ENCODE measurements at places on chromosomes 6 and 20. TPM values are rescaled to one million over a fixed set of nuclear protein-coding genes. Genes with fewer than 3 reads are reported as not detected.
A peak's percentile ranks its signal among the peaks of the same experiment; 100 is the strongest.

LCA5 gene
- 2.9 TPM for total RNA-seq

DUSP15 gene
- not detected for total RNA-seq

GMNN gene
- 6.1 TPM for total RNA-seq

COL9A3 gene
- not detected for total RNA-seq

VPS16 gene
- total RNA-seq, result 33.2 TPM

GRCh38 chr6:41696788-41697187 lies 38.6 kb downstream of the TFEB start:
- DNase-seq, result no peak

DNA sequence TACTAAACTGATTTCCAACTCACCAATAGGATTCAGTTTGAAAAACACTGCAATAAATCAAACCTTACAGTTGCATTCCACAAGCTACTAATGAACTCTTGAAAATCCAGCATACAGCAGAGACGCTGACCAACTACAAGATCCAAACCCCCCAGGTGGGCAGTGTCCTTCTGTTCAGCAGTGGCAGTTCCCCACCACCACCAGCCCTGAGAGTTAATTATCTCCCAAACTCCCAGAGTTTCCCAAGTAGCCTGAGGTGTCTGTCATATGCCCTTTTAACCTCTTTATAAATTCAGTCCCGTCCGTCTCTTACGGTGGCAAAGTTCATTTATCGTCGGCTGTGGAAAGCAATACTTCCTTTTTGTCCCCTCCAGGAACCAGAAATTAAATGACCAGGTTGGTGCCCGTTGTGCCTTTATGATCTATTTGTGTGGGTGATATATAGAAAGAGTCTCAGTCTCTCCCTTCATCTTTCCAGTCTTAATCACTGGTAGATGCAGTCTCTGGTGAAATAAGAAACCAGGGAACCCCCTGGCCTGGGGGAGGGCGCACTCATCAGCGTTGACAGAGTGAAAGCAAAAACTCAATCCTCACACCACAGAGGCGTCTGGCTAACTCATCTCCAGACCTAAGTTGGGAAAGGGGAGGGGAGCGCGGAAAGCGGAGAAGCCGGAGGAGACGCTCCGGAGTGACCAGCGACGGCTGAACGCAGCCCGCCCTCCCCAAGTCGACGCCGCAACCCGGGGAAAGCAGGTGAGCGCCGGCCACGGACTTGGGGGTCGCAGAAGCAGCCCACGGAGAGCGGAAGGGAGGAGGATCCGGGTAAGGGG lies 717 bp downstream of the MRPL14 start:
- peak; percentile 75 for DNase-seq

DNA sequence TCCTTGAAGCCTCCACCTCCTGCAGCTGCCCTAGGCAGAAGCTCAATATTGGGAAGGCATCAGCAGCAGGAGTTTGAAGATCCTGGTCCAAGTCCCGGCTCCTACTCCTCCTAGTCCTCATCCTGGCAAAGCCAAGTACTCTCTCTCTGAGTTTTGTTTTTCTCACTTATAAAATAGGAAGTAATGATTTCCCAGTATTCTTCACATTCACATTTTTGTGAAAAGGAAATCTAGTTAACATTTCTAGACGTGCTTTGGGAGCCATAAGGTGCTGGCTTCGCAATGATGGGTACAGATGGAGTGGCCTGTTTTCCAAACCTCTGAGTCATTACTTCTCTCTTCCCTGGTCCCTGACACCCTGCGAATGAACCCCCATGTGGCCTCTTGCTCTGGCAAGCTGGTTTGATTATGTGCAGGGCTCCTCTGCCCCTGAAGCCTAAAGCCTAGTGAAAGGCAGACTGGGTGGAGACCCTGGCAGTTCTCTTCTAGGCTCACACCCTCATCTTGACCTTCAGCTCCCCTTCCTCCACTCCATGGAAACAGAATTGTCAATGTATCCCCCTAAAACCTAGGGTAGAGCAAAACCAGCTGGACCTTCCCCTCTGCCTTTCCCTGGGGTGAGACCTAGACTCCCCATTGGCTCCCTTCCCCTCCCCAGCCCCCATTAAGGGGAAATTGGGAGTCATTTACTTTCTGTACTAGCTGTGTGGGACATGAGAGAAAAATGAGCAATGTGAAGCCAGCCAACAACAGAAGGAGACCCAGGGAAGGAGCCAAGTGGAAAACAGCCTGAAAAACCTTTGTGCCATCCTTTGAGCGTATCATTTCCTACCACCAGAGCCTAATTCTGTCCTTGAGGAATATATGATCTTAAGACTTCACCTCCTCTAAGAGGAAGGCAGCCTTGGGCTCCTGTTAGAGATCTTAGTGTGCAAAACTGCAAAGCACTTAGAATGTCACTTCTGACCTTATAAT lies 158.4 kb downstream of the UST start:
- no peak for DNase-seq

- DNase-seq, result no peak
These were observed 140.5 kb upstream of the SYNDIG1 start for GRCh38 chr20:24328901-24329300.

DNA sequence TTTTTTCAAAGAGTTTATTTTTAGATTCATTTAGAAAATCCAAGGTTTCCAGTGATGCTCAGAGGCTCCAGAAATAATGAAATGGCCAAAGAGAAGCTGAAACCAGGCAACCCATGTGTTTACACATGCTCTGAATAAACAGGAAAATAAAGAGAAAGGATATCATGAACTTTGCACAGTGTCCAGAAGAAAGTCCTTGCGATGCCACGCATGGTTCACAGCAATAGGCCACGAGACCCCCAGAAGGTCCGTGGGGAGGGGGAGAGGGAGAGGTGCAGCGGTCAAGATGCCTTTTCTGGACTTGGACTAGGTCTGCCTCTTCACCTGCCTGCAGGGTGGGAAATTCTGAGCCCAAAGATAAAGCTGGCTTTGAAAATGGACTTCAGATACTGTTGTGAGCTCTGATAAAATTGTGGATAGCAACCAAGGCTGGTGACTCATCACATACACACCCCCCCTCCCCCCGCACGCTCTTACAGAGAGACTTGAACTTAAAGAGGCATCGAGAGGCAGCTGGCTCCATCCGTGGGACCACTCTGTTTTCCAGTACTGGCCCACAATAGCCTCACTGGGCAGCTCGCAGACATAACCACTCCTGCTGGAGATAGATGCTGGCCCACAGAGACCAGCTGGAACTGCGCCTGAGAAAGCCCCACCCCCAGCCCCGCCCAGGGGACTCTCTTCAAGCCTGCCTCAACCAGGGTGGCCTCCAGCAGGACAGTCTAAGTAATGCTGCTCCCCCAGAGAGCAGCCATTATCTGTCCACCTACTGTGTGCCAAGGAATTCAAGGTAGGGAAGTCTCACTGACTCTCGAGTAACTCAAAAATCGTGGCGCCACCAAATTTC lies 21.2 kb upstream of the NFATC2 start:
- peak; percentile 60 for DNase-seq

GRCh38 chr6:165571721-165572132 lies 91.3 kb downstream of the PDE10A start:
- peak; percentile 10 for DNase-seq

GRCh38 chr6:127210725-127211124 lies 55.9 kb upstream of the RNF146 start:
- no peak for DNase-seq

GRCh38 chr20:31555203-31555775 lies 41.0 kb downstream of the HM13 start:
- DNase-seq, result no peak

- DNase-seq, result no peak
These were observed 7.3 kb upstream of the FLRT3 start for GRCh38 chr20:14344746-14345145.

- no peak for DNase-seq
These were observed 77.9 kb upstream of the B3GAT2 start for GRCh38 chr6:71034563-71035345.

- DNase-seq, result peak; percentile 31
These were observed 6.5 kb upstream of the USP45 start for GRCh38 chr6:99521633-99522151.

GRCh38 chr6:52635049-52635577 lies 35.8 kb upstream of the TMEM14A start:
- no peak for DNase-seq
